ENCODE measurements at places on chromosomes 1 and 21. TPM values are rescaled to one million over a fixed set of nuclear protein-coding genes. Genes with fewer than 3 reads are reported as not detected.

KCNT2 gene
- 3.5 TPM for polyA plus RNA-seq

CIART gene
- polyA plus RNA-seq: 16.6 TPM

LRRC38 gene
- not detected for polyA plus RNA-seq

PI4KB gene
- polyA plus RNA-seq: 15.3 TPM

TSPAN2 gene
- polyA plus RNA-seq: 9.4 TPM

KIF17 gene
- polyA plus RNA-seq: 5.9 TPM

All from GM23338 (cell line).